Occipital lobe (tissue), 3 donors: ENCODE measurements at places on chromosomes 1 and 21. TPM values are rescaled to one million over a fixed set of nuclear protein-coding genes. Genes with fewer than 3 reads are reported as not detected.

GRCh38 chr21:25385911-25386474, 221.3 kb downstream of the MRPL39 start:
- no peak for DNase-seq

DNA sequence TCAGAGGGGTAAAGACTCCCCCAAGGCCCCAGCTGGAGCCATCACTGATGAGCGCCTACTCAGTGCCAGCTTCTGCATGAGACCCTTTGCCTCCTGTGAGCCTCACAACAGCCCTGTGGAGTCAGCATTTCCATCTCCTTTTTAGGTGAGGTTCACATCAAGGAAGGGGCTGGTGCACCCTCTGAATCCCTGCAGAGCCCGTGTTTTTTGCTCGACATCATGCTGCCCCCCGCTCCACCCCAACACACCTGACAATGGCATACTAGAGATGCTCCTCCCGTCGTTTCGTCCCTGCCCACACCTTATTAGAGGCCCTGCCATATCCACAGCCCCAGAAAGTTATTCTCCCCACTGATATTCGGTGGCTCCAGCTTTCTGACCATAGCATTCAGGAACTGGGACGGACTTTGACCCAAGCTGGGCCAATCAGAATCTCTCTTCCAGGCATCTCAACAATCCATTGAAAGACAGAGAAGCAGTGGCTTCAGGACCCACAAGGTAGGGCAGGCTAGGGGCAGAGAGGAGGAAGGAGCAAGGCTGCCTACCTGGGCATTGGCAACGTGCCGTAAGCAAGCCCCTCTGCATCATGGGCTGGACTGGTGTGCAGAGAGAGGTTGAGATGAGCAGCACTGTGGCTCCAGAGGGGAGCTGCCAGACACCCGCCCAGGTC, 32.7 kb downstream of the EPHA10 start:
- no peak for DNase-seq

DNA sequence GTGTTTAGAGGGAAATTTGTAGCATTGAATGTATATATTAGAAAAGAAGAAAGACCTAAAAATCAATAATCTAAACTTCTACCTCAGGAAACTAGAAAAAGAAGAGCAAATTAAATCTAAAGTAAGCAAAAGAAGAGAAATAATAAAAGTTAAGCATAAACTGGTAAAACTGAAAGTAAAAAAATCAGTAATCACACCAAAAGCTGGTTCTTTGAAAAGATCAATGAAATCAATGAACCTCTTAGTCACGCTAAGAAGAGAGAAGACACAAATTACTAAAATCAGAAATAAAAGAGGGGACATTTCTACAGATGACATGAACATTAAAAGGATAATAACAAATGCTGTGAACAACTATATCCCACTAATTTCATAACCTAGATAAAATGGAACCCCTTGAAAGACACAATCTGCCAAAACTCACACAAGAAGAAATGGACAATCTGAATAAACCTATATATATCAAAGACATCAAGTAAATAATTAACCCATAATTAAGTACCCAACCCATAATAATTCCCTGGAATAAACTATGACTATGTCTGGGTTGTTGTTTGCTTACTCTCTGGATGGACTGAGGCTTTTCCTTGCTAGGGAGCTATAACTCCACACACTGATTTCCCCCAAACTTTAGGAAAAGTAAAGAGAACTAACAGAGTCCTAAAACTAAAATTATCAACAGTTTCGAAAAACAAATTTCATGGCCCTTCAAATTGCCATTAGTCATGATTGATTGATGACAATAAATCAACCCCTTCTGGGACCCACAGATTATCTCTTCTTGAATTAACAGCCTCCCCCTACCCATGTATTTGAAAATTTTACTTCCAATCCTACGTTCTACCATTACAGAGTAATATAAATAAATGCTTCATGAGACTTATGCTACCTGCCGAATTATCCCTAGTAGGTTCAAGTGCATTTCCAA, 2.8 kb upstream of the CDC73 start:
- no peak for DNase-seq

DNA sequence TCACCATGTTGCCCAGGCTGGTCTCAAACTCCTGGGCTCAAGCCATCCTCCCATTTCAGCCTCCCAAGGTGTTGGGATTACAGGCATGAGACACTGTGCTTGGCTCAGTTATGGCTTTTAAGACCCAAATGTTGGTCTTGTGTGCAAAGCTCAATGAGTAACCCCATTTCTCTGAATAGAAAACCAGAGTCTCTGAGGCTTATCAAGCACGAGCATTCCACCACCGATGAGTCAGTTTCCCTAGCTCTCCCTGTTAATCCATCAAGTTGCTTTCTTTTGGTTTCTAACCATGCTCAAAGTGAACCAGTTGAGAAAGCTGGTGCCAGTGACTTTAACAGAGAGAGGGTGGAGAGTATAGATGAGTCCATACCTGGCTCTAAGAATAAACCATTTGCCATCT, 350.9 kb upstream of the ADGRL2 start:
- no peak for DNase-seq

GRCh38 chr1:89760496-89760895, 60.3 kb upstream of the LRRC8D start:
- no peak for DNase-seq

GRCh38 chr1:40760984-40761383, 22.6 kb upstream of the KCNQ4 start:
- DNase-seq = no peak

- no peak for DNase-seq
Measured at GRCh38 chr21:24895885-24896734, 711.2 kb downstream of the MRPL39 start.

DNA sequence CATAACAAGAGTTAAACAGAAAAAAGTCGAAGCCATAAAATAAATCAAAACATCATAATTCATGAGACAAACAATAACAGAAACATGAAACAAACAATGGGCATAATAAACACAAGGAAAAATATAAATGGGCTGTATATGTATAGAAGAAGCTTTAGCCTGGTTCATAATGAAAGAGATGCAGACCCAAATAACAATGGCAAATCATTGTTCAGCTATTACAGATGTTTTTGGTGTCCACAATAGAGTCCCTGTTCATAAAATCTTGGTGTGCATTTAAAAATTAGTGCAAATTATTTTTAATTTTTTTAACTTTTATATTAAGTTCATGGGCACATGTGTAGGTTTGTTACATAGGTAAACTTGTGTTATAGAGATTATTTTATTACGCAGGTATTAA, 1185.9 kb upstream of the B3GALT2 start:
- DNase-seq = no peak

DNA sequence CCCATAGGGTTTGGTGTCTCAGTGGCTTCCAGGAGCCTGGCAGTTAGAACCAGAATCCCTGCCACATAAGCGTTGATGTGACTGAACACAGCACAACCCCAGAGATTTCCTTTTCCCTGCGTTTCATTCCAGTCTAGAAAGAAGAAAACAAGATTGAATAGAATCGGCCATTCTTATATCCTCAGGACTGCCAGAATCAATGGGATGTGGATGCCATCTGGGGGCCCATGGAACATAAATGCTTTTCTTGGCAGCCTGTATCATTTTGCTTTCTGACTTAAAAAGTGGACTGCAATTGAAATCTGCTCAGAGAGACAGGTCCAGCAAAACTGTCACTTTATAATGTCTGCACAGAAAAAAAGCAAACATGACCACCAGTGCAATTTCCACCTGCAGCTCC, 80.3 kb downstream of the DISC1 start:
- DNase-seq = no peak

DNA sequence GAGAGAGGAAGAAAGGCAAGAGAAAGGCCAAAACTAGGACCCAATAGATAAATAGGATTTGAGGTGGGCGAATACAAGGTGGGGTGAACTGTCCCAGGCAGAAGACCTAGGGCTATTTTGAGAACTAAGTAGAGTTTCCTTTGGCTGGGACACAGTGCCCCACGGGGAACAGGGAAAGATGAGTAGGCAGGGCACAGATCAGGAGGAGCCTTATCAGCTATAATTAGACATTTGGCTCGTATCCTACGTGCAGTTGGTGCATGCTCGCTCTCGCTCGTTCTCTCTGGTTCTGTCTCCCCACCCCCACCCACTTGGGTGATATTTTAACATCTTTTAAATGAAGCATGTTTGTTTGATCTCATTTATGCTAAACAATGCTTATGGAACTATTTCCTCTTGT, 235.0 kb upstream of the JUN start:
- DNase-seq = no peak

GRCh38 chr1:199878823-199879222, 148.7 kb upstream of the NR5A2 start:
- DNase-seq = no peak

GRCh38 chr1:225426395-225427234, 1.2 kb downstream of the LBR start:
- DNase-seq = no peak

The AZIN2 gene
- 25.4 TPM for total RNA-seq

The RHCE gene
- total RNA-seq = not detected

The MYOM3 gene
- under 0.01 TPM for total RNA-seq

The CELA2B gene
- total RNA-seq = not detected

The EVI5 gene
- 76.0 TPM for total RNA-seq
